ENCODE measurements at places on chromosomes 16 and 17.

GRCh38 chr17:77472468-77473310 lies 331.9 kb downstream of the SEC14L1 start:
- no peak for DNase-seq

GRCh38 chr17:17313350-17313991 lies 10.3 kb downstream of the NT5M start:
- DNase-seq: peak; percentile 81

DNA sequence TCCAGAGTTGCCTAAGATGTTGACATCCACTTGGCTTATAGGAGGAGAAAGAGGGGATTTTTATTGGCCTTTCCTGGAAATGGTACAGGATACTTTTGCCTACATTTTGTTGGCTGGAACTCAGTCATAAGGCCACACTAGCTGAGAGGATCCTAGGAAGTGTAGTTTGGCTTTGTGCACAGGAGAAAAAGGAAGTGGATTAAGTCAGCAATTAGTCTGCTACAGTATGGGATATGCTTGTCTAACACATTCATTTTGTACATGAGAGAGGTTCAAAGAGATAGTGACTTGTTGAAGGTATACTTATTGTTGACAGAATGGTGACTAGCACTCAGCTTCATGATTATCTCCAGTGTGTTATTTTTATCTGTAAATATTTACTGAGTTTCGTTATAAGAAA lies 10.3 kb downstream of the UTP18 start:
- DNase-seq: no peak

GRCh38 chr17:15278924-15279477 lies 13.9 kb upstream of the PMP22 start:
- no peak for DNase-seq

DNA sequence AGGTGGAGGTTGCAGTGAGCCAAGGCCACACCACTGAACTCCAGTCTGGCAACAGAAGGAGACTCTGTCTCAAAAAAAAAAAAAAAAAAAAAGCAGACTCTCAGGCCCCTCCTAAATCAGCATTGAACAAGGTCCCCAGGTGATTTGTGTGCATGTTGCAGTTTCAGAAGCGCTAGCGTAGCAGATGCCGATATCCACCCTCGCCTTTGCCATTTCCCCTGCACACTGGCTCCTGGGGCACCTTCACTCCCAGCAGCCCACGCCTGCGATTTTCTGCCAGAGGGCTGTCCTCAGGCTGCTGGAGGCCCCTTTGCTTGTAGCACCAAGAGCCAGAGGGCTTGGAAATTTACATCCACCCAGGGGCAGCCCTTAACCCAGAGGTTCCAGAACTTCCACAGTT lies 95.6 kb downstream of the WSCD1 start:
- DNase-seq: no peak

DNA sequence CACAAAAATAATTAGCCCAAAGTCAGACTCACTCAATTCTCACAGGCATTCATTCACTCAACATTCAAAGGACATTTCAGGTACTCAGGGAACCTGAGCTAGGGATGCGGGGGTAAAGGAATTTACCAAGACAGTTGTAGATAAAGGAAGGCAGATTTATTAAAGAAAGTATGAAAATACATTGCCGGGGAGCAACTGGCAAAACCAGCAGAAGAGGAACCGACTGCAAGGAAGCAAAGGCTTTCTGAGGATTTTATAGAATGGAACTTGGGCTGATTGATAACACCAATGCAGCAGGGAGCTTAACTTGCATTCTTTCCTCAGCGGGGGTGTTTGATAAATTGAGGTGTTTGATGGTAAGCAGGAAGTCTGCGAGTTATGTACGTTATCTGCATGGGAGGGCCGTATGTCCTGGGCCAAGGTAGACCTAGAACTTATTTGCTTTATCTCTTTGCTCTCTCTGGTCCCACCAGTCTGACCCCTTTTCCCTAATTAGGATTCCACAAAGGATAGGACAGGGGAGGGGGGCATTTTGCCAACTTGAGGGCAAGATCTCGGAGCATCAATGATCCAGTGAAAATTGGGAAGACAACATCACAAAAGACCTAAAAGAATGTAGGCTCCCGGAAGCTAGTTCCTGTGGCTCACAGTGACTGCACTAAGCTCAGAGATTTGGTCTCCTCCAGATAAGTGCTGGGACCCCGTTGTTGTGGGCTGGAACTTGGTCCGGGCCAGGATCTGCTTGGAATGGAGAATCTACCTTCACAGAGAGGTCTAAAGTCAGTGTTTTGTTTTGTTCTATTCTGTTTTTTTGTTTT lies 5.8 kb upstream of the MT3 start:
- no peak for DNase-seq

DNA sequence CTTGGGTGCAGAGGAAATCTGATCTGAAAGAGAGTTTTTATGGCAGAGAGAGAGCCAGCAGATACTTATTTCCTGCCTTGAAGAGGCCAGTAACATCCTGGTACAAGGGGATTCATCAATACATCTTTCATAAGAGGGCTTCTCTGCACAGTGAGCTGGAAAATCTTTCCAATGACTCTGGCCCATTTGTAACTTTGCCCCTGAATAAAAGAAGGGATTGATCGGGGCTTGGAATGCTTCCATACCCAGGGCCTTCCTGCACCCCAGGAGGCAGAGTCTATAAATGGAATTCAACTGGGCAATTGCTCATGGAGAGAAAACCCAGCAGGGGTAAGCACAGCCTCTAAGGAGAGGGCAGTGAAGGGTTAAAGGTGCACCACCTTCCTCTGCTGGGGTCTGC lies 163.3 kb downstream of the XYLT1 start:
- no peak for DNase-seq

DNA sequence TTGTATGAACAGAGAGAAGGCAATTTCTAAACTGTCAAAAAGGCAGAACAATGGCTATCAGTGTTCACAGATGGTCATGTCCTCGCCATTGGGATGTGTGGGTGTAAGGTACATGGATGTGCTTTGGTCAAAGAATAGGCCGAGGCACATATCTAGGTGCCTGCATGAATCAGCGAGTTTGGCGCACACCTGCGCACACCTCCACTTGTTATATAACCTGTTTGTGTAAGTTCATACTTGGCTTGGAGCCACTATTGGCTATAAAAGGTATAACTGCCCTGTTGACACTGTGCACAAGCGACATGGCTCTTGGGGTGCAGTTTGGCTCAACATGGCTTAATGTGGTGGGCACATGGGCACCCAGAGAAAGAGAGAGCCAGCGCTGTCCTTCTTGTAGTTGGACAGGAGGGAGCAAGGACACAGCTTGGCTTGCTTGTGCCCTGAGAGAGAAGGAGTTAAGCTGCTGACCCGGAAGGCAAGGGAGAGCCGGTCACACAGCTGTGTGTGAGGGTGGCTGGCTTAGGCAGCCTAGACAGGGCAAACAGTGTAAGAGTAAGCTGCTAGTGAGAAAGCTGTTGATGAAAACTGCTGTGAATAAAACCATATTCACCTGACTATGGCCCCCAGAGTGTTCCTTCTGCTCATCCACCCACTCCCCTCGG lies 499.1 kb downstream of the KCNJ2 start:
- DNase-seq: no peak

Measured in GM12891 (cell line).